ENCODE measurements at places on chromosomes 13 and 19.

DNA sequence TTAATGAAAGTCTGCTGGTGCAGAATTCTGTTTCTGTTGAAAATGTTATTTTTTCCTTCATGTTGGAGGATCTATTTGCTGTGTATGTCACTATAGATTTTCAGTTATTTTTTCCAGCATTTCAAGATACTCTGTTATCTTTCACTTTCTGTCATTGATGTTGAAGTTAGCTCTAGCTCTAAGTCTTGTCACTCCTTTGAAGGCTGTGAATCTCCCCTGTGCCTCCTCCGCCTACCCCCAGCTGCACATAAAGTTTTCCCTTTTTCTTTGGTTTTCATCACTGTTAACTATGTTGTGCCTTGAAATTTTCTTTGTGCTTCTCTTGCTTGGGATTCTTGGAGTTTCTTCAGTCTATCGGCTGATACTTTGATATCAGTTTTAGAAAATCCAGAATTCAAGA is 20.8 kb downstream of the URI1 start:
- no peak for DNase-seq

GRCh38 chr19:19578252-19578651 is 40.2 kb downstream of the CILP2 start:
- no peak for DNase-seq

- no peak for DNase-seq
These were observed 1819.5 kb downstream of the SLITRK5 start for GRCh38 chr13:89490661-89491060.

GRCh38 chr19:32403291-32403995 is 2.1 kb upstream of the DPY19L3 start:
- DNase-seq = no peak

DNA sequence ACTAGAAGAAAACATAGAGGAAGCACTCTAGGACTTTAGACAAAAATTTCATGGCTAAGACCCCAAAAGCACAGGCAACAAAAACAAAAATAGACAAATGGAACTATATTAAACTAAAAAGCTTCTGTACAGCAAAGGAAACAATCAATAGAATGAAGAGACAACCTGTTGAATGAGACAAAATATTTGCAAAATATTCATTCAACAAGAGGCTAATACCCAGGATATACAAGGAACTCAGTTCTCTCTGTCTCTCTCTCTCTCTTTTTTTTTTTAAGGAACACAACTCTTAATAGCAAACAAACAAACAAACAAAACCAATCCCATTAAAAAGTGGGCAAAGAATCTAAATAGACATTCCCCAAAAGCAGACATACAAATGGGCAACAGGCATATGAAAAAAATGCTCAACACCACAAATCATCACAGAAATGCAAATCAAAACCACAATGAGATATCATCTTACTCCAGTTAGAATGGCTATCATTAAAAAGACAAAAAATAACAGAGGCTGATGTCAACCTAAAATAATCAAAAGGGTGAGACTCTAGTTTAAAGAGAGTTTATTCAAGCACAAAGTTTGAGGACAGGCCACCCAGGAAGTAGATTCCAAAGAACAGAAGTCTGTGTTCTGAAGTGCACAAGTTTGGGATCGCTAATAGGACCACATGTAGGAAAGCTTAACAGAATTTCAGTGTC is 27.1 kb upstream of the SLC7A9 start:
- DNase-seq = no peak

GRCh38 chr13:94239135-94239534 is 240.3 kb downstream of the DCT start:
- DNase-seq = no peak

- DNase-seq = no peak
These were observed 160.1 kb downstream of the TEX29 start for GRCh38 chr13:111480503-111480902.

- DNase-seq = peak; percentile 74
These were observed 3.0 kb downstream of the PRKD2 start for GRCh38 chr19:46713781-46714443.

- no peak for DNase-seq
These were observed 26.2 kb upstream of the WDFY2 start for GRCh38 chr13:51557875-51558612.

GRCh38 chr13:27476943-27477703 is 26.8 kb upstream of the MTIF3 start:
- DNase-seq = no peak

DNA sequence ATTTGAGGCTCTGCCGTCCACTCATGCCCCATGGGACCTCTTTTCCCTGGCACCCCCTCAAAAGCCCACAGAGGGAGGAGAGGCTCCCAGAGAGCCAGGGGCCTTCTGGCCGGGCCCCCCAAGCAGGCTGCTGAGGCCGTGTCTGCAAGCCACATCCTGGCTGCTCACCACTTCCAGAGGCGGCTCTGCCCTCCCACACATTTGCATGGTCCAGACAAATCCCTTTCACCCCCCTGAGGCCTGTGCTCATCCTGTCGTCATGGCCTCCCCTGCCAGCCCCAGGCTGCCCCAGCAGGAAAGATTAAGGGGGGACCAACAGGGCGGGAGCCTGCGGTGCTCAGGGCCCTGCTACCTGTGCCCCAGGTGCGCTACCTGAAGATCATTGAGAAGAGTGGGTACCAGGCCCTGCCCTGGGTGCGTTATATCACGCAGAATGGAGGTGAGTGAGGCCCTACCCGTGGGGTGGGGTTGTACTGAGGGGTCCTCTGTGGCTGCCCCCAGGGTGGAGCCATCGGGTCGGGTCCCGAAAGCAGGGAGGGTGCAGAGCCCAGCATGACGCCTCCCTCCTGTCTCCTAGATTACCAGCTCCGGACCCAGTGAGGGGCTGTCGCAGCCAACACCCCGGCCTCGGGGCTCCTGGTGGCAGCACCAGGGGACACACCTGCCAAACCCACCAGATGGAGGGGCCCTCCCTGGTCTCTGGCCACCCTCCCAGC is 36.3 kb downstream of the AP1M1 start:
- DNase-seq = no peak

- DNase-seq = no peak
These were observed 216.8 kb upstream of the MAB21L1 start for GRCh38 chr13:35693134-35693784.

GRCh38 chr13:40657951-40658350 is 8.5 kb downstream of the FOXO1 start:
- DNase-seq = no peak

DNA sequence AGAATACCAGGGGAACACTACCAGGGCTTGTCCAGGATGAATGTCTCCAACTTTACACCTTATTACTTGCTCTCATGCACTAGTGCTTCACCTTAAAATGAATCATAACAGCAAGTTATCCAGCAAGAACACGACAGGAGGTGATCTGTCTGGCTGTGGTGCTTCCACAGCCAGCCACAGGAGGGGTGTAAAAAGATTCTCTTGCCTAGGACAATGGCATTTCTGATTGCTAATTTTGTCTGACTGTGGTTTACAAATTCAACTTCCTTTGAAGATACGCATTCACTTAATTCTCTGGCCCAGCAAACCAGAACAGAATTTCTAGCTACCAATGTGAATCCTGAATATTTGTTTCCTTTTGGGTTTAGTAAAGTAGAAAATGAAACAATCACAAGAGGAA is 23.1 kb upstream of the COG3 start:
- DNase-seq = no peak

DNA sequence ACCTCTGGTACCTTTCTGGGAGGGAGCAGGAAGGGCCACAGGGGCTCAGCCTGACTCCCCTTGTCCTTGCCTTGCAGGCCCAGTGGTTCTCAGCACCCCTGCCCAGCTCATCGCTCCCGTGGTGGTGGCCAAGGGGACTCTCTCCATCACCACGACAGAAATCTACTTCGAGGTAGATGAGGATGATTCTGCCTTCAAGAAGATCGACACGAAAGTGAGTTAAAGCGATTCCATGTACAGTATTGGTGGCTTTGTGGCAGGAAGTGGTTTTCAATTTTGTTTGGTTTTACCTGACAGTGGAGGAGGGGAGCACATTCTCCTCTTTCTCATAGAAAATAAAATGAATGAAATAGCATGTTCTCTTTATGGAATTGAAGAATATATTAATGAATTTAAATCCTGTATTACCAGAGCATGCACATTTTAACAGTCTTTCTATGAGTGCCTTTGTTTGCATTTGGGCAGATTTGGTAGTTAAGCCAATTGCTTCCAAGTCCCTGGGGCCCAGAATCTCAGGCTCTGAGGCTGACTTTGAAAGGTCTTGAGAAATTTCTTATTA is 4.1 kb downstream of the MAB21L1 start:
- no peak for DNase-seq

DNA sequence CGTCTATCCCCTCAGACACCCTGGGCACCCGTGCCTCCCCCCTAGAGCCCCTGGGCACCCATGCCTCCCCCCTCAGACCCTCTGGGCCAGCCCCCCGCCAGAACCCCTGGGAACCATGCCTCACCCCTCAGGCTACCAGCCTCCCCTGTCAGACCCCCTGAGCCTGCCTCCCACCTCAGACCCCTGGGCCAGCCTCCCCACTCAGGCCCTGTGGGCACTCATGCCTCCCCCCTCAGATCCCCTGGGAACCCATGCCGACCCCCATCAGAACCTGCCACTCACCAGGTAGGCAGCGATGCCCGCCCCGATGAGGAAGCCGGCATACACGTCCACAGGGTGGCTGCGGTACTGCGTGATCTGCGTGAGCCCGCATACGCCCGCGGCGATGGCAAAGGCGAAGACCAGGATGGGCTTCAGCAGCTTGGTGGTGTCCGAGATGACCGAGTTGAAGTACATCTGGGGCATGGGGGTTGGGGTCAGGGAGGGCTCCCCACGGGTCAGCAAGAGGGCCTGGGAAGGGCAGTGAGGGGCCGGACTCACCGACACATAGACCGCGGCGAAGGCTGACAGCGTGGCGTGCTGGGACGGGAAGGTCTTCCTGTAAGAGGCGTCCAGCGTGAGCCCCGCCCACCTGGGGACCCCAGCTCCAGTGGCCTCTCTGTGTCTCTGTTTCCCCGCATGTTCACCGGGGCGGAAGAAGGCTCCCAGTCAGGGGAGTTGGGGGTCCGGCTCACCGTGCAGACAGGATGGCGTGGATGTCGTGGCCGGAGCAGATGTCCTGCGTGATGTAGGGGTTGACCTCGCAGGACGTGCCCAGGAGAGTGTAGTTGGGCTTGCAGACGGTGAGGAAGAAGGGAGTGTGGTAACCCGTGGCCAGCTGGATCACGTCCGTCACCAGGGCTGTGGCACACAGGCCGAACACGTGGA is 7.3 kb downstream of the PLPPR3 start:
- DNase-seq = no peak

- DNase-seq = no peak
These were observed 432.6 kb downstream of the ZNF536 start for GRCh38 chr19:30804751-30805150.

- DNase-seq = no peak
These were observed 4.1 kb downstream of the ACP4 start for GRCh38 chr19:50794074-50794875.

DNA sequence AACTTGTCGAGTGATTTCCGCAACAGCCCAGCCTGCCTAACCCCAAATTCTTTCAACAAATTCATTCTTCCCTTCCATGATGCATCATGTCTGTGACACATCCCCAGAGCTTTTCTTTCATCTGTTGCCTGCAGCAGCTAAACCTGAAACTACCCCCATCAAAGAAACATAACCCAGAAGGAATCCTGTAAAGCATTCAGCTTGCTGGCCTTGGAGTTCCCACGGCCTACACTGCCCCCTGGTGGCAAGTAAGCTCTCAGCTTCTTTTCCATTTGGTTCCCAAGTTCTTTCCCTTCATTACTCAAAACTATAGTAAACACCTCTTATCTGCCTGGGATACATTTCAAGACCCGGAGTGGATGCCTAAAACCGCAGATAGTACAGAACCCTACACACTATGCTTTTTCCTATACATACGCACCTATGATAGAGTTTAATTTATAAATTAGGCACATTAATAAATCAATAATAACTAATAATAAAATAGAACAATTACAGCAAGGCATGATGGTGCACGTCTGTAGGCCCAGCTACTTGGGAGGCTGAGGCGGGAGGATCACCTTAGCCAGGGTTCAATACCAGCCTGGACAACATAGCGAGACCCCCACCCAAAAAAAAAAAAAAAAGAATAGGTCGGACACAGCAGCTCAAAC is 7.4 kb downstream of the ETHE1 start:
- peak; percentile 80 for DNase-seq
